Spleen (tissue), 13 donors: ENCODE measurements at places on chromosomes 12 and 14.

DNA sequence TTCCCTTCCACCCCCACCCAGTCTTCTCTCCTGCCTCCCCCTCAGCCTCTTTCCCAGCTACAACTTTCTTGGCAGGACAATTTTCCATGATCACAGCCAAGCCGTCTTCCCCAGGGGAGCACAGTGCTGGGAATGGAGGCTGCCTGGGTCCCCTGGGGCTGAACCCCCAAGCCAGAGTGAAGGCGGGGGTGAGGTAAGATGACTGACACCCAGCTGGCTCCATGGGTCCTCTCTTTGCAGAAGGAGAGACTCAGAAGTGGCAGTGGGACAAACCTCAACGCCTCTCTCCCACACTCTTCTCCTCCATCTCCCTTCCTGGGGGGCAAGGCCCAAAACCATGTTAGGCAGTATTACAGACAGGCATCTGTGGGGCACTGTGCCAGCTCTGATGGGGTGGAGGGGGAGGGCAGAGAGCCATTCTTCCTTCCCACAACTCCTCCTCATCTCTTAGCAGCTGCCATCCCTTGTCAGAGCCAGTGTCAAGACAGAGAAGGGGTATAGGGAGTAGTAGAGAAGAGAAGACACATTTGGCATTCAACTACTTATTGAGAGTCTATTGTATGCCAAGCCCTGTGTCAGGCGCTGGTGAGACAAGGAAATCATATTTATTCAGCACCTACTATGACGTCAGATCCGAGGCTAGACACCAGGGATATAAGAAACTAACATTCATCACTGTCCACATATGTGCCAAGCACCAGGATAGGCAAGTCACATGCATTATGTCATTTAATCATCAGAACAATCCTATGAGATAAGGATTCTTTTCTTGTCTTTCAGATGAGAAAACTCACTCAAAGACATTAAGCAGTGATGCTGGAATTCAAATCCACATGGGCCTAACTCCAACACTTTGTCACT, 3.6 kb downstream of the ITGA7 start:
- H3K4me3 ChIP-seq: no peak overlapping the region

DNA sequence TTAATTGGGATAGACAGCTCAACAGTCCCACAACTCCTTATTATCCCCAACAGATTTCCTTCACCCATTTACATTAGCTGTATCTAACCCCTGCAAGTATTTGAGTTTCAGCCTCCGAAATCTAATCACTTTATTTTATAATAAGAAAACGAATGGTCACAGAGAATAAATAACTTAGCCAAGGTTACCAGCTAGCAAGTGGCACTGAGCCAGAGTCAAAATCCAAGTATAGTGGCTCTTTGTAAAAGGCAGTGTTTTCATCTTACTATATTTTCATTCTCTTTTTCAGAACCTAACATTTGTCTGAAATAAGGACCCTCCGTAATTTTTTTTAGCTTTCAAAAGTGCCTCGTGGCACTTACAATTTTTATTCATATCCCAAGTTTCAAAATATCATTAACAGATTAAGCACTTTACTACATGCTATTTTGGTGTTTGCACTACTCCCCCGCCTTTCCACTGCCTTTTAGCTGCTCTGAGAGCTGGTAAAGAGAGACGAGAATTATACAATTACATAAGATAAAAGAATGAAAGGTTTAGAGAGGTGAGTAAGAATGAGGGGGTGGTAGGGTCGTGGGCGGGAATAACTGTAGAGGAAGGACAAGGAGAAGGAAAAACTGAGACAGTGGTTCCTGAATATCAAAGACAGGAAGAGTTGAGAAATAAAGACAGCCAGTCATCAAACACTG, 3.7 kb upstream of the USP15 start:
- H3K27me3 ChIP-seq: no peaks in the 10 kb centered on the region
- no peaks in the 10 kb centered on the region for H3K36me3 ChIP-seq
- H3K4me3 ChIP-seq: no peak overlapping the region
- peaks cover 29% of the 10 kb centered on the region for H3K4me1 ChIP-seq
- H3K27ac ChIP-seq: peak overlapping the region; percentile 99

- no peaks in the 10 kb centered on the region for H3K36me3 ChIP-seq
- no peak for DNase-seq
- peaks cover 41% of the 10 kb centered on the region for H3K4me1 ChIP-seq
- H3K27ac ChIP-seq: no peak overlapping the region
- H3K4me3 ChIP-seq: no peak overlapping the region
These were observed 40.1 kb upstream of the TMEM263 start for GRCh38 chr12:106915635-106916026.

GRCh38 chr12:3468836-3469235, 22.2 kb upstream of the PRMT8 start:
- H3K4me1 ChIP-seq: no peaks in the 10 kb centered on the region
- no peaks in the 10 kb centered on the region for H3K36me3 ChIP-seq

GRCh38 chr12:119397540-119397939, 63.0 kb downstream of the CCDC60 start:
- H3K36me3 ChIP-seq: no peaks in the 10 kb centered on the region
- no peak overlapping the region for H3K27ac ChIP-seq
- no peak overlapping the region for H3K4me3 ChIP-seq
- H3K4me1 ChIP-seq: no peaks in the 10 kb centered on the region
- DNase-seq: no peak
